ENCODE measurements at places on chromosomes 16 and 17.

DNA sequence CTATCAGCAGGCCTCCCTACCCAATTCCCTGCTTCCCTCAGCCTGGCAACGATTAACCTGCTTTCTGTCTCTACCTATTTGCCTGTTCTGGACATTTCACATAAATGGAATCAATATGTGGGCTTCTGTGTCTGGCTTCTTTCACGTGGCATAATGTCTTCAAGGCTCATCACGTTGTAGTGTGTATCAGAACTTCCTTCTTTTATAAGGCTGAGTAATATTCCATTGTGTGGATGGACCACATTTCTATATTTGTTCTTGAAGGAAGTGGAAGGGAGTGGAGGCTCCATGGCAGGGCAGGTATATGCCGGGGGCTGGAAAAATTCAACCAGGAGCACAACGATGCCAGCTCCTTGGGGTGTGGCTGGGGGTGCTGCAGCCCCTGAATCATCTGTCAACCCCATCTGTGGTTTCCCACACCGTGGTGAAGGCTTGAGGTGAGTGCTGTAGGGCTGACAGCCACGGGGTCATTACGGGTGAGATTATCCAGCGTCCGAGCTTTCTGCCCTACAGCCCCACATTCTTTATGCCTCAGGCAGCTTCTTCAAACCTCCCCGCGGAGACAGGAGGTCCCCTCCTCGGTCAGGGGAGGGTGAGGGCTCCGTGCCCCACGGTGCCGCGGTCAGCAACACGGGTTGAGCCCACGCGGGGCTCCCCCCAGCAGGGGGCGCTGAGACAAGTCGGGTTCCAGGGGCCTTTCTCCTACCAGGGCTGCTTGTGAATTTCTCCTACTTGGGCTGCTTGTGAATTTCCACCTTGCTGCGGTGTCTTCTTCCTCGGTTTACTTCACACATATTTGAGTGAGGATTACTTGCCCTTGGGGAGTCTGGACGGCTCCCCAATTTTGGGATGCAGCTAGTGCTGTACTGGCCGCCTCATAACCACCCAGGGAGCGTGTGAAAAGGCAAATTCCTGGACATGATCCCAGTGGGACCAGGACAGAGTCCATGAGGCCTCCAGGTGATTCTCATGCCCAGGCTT lies 18.3 kb upstream of the WFIKKN2 start:
- DNase-seq, result no peak

DNA sequence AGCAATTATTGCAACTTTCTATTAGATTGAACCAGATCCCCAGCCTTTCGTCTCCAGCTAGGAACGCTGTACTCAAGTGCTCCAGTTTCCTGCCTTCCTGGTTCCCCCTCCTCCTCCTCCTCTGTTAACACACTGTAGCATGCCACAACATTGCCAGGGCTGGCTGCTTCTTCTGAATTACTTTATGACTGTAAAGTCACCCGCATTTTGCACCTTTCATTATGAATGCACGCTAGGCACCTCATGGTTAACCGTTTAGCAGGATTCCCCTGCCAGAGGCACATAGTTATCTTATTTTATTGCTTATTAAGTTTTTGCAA lies 4.5 kb downstream of the ZNF423 start:
- DNase-seq, result no peak

GRCh38 chr17:71127416-71127815 lies 958.1 kb downstream of the KCNJ2 start:
- no peak for DNase-seq

DNA sequence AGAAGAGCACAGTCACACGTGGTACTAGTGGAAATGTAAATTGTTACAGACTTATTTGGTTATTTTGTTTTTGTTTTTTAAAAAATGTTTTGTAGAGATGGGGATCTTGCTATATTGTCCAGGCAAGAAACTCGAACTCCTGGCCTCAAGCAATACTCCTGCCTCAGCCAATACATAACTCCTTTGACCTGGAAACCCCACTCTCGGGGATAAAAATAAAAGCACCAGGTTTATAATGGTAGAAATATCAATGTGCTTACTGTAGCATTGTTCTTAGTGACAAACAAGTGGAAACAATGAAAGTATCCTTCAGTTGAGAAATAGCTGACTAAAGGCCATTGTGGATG lies 11.7 kb upstream of the ERN2 start:
- no peak for DNase-seq

DNA sequence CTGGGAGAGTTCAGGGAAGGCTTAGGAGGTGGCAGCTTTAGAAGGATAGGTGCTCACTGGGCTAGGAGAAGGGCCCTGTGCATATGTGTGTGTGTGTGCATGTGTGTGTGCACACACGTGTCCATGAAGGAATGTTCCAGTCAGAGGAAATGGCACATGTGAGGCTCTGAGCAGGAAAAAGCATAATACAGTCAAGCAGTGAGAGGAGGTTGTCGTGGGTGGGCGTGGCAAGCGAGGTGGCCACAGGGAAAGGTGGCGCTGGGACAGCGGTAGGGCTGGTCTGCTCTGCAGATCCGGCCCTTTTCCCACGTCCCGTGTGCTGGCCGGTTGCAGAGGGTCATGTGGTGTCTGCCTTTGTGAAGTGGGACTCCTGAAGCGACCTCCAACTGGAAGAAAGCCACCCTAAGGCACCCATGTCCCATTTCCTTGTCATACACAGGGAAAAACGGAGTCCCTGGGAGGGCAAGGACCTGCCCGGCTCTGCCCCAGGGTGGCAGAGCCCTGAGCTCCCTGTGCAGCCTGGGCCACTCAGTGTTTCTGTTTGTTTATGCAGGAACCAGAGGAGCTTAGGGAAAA lies 40.1 kb downstream of the NT5M start:
- no peak for DNase-seq

GRCh38 chr17:73384926-73385325 lies 73.1 kb upstream of the CDC42EP4 start:
- DNase-seq, result no peak

GRCh38 chr16:56792967-56793366 lies 63.0 kb downstream of the NUP93 start:
- no peak for DNase-seq

DNA sequence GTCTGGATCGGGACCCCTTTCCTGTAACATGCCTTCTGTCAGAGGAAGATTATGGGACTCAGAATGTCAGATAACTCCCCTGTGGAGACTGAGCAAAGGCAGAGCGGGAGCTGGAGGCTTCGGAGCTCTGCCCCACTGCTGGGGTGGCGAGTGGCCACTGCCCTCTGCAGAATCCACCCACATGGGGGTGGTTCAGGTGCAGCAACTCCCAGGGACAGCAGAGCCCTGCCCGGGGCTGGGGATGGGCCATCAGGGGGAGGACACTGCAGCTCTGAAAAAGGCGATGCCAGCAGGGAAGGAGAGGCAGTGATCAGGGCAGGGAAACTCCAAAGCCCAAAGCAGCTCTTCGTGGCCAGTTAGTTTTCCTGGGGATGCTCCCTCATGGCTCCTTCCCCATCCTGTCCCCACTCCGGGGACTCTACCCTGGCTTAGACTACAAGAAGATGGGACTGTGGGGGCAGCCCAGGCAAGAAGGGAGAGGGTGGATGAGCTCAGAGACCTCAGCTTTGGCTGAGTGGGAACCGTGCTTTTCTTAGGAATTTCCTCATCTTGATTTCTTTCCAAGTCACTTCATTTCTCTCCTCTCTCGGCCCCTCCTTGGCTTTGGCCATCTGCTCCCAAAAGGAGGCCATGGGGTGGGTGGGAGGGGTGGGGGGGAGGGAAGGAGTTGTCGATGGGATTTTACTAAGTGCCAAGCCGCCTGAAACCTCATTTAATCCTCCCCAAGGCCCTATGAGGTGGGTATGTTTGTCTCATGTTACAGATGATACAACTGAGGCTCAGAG lies 4.0 kb downstream of the CA4 start:
- DNase-seq, result peak; percentile 53

DNA sequence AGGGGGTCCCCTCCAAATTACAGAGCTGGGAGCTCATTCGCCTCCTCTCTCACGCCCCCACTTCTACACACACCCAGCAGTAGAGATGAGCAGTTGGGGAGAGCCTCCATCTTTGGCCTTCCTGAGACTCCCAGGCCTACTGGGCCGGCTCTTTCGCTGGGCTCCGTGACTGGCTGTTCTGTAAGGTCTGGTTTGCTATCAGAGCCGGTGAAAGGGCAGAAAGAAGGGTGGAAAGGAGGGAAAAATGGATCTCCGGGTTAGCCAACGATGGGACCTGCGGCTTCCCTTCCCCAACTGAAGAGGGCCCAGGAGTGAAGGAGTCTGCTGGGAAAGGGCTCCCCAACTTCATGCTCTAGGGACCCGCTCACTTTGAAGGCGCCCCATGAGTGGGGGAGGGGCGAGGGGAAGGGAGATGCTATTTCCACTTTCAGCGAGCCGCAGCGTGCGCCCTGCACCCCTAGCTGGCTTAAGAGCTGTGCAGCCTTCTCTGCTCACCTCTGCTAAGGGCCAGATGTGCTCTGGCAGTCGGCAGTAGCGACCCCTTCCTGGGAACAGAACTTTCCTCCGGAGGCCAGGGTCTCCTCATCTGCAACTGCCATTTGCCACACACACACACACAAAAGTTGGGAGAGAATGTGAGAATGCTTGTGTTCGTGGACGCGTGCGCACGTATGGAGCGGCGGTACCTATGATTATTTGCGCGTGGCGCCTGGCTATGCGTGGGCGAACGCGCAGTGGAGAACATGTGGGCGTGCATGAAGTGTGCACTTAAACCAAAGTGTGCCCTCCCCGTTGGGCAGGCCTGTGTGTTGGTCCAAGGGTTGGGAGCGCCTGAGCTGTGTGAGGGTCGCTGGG lies 2.9 kb upstream of the FOXF1 start:
- no peak for DNase-seq

GRCh38 chr17:65727246-65727645 lies 165.8 kb upstream of the AXIN2 start:
- no peak for DNase-seq

- DNase-seq, result peak; percentile 24
Measured at GRCh38 chr16:67942200-67942509, 1.8 kb downstream of the LCAT start.

GRCh38 chr16:11414815-11415775 lies 69.8 kb downstream of the RMI2 start:
- no peak for DNase-seq

DNA sequence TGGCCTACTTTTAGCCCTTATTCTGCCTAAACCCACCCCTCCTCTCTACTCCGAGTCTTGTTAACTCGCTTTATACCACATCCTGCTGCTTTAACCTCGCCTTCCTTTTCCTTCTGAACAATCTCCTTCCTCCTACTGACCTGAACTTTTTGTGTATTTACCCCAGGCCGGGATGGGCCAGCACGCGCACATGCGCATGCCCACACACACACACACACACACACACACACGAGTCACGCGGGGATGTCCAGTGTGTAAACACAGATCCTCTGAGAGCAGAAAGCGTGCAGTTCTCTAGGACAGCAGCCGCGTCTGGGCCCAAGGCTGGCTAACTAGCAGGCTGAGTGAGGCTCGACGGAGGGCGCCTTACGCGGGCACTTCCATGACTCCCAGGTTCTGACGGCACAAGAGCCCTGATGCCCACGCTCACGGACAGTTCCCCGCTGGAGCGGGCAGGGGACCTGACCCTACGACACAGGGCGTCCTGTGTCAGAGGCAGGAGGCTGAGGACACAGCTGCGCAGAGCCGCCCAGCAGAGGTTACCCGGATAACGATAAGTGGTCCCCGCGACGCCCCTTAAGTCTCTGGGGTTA lies 610 bp downstream of the PIK3R5 start:
- no peak for DNase-seq

DNA sequence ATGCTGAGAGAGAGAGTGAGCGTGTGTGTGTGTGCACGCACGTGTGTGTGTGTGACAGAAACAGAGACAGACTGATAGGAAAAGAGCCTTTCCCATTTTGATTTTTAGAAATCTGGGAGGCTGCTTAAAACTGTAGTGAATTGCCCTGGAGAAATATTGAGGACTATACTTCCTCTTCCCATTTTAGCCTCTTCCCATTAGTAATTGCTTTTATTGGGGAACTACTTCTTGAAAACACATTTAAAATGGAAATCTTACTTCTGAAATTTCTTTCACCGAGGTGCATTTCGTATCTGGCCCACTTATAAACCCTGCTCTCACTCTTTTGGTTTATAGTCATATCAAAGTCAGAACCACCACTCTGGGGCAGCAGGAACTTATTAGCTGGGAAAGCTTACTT lies 47.1 kb downstream of the NUP93 start:
- no peak for DNase-seq

DNA sequence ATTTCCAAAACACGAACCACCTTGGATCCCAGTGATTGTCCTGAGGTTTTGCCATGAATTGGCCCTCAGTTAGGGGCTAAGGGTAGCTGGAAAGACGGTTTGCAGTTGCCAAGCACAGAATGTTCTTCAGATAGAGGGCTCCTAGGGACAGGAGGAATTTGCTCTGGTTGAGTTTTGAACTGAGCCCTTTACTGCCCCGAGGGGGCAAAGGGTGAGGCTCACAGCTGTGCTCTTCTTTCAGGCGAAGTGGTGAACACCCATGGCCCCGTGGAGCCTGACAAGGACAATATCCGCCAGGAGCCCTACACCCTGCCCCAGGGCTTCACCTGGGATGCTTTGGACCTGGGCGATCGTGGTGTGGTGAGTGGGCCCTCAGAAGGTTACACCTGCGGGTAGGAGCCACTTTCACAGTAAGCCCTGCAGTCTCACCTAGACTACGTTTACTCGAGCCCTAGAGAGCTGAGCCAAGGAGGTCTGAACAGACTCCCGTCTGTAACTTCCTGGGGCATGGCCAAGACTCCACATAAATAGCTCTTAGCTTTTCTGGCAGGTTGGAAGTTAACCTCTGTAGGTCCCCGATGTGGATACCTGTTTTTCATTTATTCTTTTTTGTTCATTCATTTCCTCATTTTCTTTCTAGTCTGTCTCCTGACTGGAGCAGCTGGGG lies 32.5 kb downstream of the NMT1 start:
- DNase-seq, result peak; percentile 26

GRCh38 chr17:37295888-37296287 lies 79.9 kb upstream of the C17orf78 start:
- no peak for DNase-seq

- DNase-seq, result no peak
Measured at GRCh38 chr17:27807567-27808470, 7.5 kb upstream of the NOS2 start.

DNA sequence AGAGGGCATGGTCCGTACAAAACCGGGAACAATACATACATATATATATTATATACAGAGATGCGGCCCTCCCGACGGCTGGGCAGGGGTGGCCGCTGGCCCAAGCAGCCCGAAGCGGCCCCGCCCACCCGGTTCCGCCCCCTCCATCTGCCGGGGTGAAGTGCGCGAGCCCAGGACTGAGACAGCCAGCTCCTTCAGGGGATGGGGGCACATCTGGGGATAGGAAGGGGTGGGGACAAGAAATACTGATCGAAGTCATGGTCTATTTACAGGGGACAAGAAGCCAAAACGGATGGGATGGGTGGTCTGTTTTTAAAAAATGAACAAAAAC lies 3.8 kb upstream of the SAMD14 start:
- DNase-seq, result no peak
